ENCODE measurements at places on chromosomes 5 and 9. TPM values are rescaled to one million over a fixed set of nuclear protein-coding genes. Genes with fewer than 3 reads are reported as not detected.

PCDHGA2 gene
- total RNA-seq = 1.2 TPM

GRCh38 chr9:111566234-111566633 lies 33.2 kb downstream of the PTGR1 start:
- DNase-seq = no peak

- DNase-seq = no peak
Measured at GRCh38 chr9:97848215-97848479, 4.9 kb upstream of the FOXE1 start.

DNA sequence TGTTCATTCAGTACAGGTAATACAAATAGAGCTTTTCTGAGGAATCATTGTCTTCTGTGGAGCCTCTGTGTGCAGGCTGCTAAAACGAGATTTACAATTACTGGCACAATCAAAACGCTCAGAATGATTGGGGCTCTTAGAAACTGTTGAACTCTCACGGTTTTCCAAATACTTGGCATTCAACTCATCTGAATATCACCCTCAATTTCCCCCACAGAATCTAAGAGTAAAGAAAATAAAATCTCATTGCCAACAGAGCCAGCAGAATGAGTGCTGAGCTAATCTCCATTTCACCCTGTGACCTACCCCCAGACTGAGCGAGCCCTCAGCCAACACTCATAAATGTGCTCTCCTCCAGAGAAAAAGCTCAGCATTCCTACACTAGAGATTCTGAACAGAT lies 35.3 kb upstream of the TMED7 start:
- DNase-seq = no peak

- DNase-seq = no peak
Measured at GRCh38 chr5:14521748-14522147, 59.8 kb upstream of the OTULINL start.

- DNase-seq = no peak
Measured at GRCh38 chr5:144131261-144131660, 39.2 kb downstream of the YIPF5 start.

GRCh38 chr5:4101189-4101588 lies 505.6 kb downstream of the IRX1 start:
- no peak for DNase-seq

DNA sequence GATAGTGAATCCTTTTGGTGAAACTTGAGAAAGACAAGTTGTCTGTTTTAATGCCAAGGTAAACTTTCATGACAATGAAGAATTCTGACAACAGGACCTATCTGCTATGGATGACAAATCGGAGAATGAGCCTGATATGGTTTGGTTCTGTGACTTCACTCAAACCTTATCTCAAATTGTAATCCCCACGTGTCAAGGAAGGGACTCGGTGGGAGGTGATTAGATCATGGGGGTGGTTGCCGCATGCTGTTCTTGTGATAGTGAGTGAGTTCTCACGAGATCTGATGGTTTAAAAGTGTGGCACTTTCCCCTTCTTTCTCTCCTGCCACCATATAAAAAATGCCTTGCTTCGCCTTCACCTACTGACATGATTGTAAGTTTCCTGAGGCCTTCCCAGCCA lies 1964.1 kb upstream of the CDH9 start:
- DNase-seq = no peak

DNA sequence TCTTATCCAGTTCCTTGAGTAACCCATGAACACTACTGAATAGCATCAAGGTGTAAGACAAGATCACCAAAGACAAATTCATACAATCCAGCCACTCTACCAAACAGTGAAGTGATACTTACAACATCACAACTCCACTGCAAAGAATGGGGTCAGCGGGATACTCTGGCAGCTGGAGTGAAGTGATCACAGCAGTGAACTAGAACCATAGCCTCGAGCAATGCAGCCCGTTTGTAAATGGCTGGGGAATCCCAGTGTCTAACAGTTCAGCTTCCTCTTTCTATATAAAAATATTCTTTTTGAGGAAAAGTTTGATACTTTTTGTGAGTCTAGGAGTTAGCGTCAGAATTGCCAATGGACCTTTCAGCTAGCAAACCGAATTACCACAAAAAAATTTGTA lies 515.2 kb downstream of the ZNF608 start:
- no peak for DNase-seq

Measured in pancreas (tissue), 10 donors.